Parietal lobe (tissue), 2 donors: ENCODE measurements at places on chromosomes 6 and 20. TPM values are rescaled to one million over a fixed set of nuclear protein-coding genes. Genes with fewer than 3 reads are reported as not detected.

The SMIM8 gene
- total RNA-seq = 54.1 TPM

The SRF gene
- total RNA-seq = 12.5 TPM

The BMP2 gene
- total RNA-seq = 2.5 TPM

The GNAS-AS1 gene
- total RNA-seq = 2.5 TPM

The MYMX gene
- total RNA-seq = not detected

The FOXS1 gene
- not detected for total RNA-seq

The TINAG gene
- not detected for total RNA-seq

The PPIL4 gene
- 44.8 TPM for total RNA-seq

The IMPG1 gene
- total RNA-seq = not detected
